ENCODE measurements at places on chromosomes 5 and 9.

DNA sequence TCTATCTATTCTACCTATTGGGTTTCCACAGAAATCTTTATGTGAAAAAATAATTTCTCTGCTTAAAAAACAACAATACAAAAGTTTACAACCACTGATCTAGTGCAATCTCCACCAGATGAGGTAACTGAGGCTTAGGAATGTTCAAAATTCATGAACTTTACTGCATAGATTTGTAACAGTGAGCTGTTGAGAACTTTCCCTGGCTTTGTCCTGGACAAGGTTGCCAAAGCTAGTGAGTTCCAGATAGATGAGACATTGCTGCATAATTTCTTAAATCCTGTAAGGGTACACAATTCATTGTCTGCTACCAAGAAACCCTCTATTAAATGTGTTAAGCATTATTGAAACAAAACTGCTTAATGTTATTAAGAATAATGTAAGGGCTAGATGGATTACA, 102.7 kb downstream of the OSMR start:
- no peak for DNase-seq

DNA sequence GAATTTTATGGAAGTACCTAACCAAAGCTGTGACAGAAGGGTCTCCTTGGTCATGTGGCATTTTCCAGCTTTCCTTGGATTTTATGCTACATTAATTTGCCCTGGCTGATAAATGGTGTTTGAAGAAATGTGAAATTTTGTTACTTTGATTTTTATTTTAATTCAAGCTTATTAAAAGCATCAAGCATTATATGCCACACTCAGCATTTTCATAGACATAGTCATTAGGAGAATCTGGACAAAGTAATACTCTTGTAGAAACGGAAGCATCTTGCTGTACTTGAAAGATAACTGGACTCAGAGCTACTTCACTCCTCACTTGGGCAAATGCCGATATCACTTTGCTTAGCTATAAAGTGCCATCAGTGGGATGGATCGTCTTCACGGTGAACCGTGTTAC, 54.2 kb downstream of the INIP start:
- DNase-seq = no peak

GRCh38 chr5:68555907-68556681, 340.5 kb downstream of the PIK3R1 start:
- no peak for DNase-seq

DNA sequence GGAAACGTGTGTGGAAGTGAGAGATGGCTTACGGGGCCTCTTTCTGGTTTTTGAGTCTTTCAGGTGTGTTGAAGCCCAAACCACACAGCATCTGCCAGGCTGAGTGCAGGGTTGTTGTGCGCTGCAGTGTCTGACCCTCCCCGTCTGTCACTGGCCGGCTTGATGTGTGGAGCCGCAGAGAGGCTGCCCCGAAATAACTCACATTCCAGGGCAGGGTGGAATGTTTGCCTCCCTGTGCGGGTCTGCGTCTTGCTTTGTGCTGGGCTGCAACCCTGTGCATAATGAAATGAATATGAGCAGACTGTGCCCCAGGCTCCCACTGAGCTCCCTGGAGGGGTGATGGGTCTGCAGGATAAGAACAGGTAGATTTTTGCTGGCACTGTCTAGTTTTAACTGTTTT, 9.9 kb upstream of the PLEKHG4B start:
- no peak for DNase-seq

DNA sequence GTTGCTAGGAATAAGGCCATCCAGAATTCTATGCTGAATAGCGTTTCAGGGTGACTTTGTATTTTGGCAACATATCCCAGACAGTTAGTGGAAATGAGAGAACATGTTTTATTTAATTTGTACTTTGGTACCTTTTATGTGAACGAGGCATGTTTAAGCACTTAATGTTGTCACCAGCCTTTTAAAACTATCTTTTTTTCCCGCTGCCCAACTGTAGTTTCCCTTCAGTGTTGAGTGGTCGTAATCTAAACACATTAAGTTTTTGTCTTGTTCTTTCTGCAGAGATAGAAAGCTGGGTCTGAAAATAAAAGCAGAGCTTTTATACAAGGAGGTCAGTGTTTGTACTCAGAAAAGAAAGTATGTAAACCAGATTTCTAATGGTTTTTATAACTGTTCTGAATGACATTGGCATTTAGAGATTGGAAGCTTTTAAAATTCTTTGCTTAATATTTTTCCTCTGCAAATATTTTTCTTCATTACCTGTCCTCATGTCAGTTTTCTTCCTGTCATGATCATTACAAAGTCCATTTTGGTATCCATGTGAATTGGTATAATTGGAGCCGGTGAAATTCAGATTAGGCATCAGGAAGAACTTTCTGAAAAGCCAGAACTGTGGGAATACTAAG, 100.7 kb downstream of the ARHGEF28 start:
- no peak for DNase-seq

- DNase-seq = no peak
These were observed 244.4 kb downstream of the FAM114A2 start for GRCh38 chr5:153794327-153794726.

Data from NCI-H1105 (cell line).